ENCODE measurements at places on chromosomes 6 and 20. TPM values are rescaled to one million over a fixed set of nuclear protein-coding genes. Genes with fewer than 3 reads are reported as not detected.

Gene FUCA2
- 37.4 TPM for total RNA-seq

Gene NHSL1
- 12.1 TPM for total RNA-seq

Gene CGA
- not detected for total RNA-seq

Gene DEF6
- 0.19 TPM for total RNA-seq

Gene CRISP2
- not detected for total RNA-seq

Gene BTN1A1
- total RNA-seq = not detected

Gene SRSF12
- 23.2 TPM for total RNA-seq

Gene NHLRC1
- total RNA-seq = not detected

GRCh38 chr6:36241728-36242127 lies 28.1 kb upstream of the PNPLA1 start:
- no peak for DNase-seq

- no peak for DNase-seq
These were observed 14.7 kb downstream of the UST start for GRCh38 chr6:148761527-148762011.

DNA sequence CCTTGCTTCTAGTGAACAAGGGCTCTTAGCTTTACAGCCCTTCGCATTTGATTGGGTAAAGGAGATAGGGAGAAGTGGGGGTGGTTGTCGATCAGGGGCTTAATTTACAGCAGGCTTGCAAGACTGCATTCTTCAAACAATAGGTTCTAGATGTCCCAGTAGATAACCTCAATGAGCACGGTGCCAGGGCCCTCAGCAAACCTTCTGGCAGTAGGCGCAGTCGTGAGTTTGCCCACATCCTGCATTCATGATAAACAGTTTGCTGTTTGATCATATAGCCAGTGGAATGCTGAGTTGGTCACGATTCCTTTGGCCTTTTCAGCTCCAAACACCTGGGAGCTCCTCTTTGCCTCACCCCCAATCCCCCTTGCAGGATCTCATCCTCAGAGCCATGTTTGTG lies 27.5 kb downstream of the SUN5 start:
- no peak for DNase-seq

DNA sequence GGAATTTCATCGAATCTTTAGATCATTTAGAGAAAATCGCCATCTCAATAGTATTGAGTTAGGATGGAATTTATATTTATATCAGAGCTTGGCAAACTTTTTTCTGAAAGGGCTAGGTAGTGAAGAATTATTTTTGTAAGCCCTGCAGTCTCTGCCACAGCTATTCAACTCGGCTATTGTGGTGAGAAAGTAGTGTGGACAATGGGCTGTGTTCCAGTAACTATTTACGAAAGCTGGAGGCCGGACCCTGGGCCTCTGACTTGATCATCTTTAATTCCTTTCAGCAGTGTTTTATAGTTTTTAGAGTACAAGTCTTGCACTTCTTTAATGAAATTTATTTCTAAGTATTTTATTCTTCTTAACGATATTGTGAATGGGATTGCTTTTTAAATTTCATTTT lies 201.5 kb downstream of the FARS2 start:
- peak; percentile 65 for DNase-seq

DNA sequence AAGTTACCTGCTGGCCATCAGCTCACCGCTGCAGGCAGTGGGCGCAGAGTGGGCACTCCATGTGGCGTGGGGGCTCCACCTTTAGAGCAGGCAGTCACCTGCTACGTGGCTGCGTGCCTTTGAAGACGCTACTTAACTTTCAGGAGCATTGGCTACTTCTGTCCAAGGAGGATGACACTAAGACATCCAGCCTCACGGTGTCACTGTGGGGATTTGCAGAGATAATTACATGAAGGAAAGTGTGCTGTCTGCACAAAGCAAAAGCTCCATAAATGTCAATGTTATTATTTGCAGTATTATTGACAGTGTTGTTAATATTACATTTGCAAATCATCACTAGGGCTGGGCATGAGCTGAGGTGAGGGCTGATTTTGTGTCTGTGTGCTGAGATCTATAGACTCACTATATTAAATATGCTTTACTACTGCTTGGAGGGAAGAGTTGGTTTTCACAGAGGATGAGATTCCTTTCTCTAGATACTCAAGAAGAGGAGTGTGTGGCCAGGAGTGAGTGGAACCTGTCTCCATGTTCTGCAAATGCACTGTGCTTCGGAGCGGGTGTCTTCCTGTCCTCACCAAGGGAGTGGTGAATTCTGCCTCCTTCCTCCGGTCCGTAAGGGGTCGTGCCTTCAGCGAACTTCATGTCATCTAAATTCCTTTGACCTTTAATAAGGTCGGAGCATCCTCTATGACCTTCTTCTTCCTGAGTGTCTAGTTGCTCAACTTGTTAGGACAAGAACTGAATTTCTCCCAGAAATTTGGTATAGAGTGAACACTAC lies 165.8 kb upstream of the SYNDIG1 start:
- DNase-seq = peak; percentile 10

- DNase-seq = no peak
These were observed 26.5 kb upstream of the ARMH2 start for GRCh38 chr6:24825130-24825630.

DNA sequence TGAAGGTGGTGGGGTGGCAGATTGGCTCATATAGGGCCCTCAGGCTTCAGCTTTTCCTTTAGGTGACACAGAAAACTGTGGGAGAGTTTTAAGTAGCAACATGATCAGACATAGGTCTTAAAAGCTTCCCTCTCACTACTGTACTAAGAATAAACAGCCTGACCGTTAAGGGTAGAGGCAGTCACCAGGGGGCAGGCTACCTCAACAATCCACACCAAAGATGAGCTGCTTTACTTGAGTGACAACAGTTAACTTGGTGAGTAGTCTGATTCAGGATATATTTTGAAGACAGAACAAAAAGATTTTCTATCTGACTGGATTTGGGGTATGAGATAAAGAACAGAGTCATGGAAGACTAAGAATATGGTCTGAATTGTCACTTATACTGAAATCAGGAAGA lies 193.1 kb upstream of the SHLD1 start:
- peak; percentile 61 for DNase-seq

DNA sequence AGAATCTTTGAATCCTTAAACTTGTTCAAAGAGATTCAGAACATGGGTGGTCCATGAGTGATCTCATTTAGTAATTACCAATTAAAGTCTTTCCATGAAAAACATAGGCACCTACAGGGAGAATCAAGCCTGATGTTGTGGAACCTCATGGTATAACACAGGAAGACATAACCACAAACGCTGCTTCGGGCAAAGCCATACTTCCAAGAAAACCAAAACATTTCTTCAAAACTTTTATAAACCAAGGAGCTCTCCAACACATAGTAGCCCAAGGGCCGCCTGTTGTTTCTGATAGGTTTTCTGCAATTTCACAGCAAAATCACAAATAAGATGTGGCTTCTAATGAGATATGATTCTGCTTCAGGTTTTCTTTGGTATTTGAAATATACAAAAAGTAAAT lies 2.5 kb downstream of the CHD6 start:
- DNase-seq = no peak

DNA sequence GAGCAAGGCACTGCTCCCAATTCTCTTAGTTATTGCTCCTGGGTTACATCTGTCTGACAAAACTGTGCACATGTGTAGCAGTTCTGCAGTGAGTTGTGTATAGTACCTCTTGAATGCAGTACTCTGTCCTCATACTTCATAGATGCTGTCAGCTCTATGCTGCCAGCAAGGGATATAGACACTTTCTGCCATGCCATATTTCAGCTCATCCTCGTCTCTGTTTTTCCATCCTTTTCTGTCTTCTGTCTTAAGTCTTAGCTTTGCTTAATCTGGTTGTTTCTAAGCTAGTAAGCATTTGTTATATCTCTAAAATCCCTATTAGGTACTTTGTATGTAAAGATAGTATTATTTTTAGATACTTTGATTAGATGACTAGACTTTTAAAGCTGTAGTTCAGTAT lies 76.4 kb downstream of the HIVEP1 start:
- DNase-seq = no peak

- peak; percentile 76 for DNase-seq
These were observed 17.6 kb upstream of the KIAA1755 start for GRCh38 chr20:38278131-38278530.

- no peak for DNase-seq
These were observed 44.3 kb downstream of the PDYN start for GRCh38 chr20:1949347-1950100.

GRCh38 chr6:169808608-169808967 lies 57.2 kb downstream of the ERMARD start:
- DNase-seq = no peak

DNA sequence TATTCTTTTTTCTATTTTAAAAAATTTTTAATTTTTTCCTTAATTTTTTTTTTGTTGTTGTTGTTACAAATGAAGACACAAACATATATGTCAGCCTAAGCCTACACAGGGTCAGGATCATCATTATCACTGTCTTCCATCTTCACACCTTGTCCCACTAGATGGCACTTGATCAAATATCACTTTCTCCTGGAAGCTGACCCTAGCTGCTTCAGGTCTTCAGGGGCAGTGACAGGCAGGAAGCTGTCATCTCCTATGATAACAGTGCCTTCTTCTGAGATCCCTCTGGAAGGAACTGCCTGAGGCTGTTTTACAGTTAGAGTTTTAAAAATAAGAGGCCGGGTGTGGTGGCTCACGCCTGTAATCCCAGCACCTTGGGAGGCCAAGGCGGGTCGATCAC lies 70.2 kb upstream of the EEF1E1 start:
- no peak for DNase-seq

- no peak for DNase-seq
These were observed 50.5 kb upstream of the THEMIS start for GRCh38 chr6:127951172-127951917.

- DNase-seq = no peak
These were observed 12.0 kb upstream of the MLIP start for GRCh38 chr6:54099225-54099624.

All from neural progenitor cell (in vitro differentiated cells).